CD4-positive, alpha-beta T cell treated with Interleukin-15 for 4 hours (primary cell): ENCODE measurements at places on chromosomes 13 and 19.

GRCh38 chr19:28730791-28731512 is 482.0 kb downstream of the UQCRFS1 start:
- no peak for DNase-seq

- no peak for DNase-seq
Observed at GRCh38 chr13:85255978-85256377, 543.2 kb downstream of the SLITRK6 start.

GRCh38 chr19:3589439-3589838 is 4.2 kb downstream of the GIPC3 start:
- no peak for DNase-seq

- no peak for DNase-seq
Observed at GRCh38 chr19:30047432-30047831, 105.4 kb downstream of the URI1 start.

- DNase-seq, result no peak
Observed at GRCh38 chr13:28820099-28821051, at the start of gene MTUS2. TSS of gene MTUS2 (plus strand) at chr13:28820339.

DNA sequence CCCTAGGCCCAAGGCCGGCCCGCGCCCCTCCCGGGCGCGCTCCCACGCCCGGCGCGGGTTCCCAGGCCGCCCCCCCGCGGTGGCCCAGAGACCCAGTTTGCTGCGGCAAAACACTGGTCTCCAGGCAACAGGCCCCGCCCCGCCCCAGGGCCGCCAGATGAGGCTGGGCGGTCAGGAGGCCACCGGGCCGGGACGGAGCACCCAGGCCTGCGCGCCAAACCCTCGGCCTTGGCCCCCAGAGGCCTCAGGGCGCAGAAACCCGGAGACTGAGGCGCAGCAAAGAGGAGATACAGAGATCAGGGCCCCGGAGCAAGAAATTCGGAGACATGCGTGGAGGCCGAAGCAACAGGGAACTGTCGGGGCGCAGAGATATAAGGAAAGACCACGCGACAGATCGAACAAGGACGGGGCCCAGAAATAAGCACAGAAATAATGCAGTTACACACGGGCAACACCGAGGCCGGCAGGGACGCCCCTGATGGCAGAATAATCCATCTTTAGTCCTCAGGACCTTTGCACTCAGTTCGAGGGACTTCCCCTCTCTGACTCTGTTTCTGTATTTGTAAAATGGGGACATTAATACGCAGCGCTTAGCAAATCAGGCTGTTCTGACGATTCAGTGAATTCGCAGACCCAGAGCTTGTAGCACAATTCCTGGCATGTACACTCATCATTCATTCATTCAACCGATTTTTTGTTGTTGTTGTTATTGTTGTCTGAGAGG is 20.8 kb upstream of the ERCC1 start:
- DNase-seq, result peak; percentile 89

DNA sequence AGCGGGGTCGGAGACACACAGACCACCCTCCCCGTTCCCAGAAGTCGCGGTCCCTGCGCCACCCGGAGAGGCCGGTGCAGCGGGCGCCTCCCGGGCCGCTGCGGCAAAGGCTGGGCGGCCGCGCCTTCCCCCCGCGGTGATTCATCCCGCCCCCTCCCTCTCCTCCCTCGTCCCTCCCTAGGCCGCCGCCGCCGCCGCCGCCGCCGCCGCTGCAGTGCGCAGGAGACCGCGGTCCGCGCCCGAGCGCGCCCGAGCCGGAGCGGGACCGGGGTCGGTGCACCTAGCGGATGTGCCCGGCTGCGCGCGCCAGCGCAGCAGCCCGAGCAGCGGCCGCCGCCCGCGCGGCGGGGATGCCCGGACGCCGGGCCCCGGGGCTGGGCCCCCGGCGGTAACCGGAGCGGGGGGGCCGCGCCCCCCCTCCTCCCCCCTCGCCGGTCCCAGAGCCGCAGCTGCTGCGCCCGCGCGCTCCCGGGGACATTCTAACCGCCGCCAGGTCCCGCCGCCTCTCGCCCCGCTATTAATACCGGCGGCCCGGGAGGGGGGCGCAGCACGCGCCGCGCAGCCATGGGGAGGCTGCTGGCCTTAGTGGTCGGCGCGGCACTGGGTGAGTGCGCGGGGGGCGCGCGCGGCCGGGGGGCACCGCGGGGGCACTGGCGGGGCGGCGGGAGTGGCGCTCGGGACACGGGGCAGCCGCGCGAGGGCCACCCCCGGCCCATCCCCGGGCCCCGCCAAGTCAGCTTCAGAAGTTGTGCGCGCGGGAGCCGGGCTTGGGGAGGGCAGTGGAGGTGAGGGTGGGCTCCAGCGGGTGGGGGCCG is at the start of gene SCN1B:
TSS of gene SCN1B (plus strand) at position 214 of the 815 bp plus-strand sequence. CDS start at position 565, 351 bp downstream.
- peak; percentile 67 for DNase-seq

- no peak for DNase-seq
Observed at GRCh38 chr13:114151031-114151430, 18.6 kb upstream of the RASA3 start.

GRCh38 chr13:45353895-45354294 is 12.9 kb upstream of the TPT1 start:
- no peak for DNase-seq

DNA sequence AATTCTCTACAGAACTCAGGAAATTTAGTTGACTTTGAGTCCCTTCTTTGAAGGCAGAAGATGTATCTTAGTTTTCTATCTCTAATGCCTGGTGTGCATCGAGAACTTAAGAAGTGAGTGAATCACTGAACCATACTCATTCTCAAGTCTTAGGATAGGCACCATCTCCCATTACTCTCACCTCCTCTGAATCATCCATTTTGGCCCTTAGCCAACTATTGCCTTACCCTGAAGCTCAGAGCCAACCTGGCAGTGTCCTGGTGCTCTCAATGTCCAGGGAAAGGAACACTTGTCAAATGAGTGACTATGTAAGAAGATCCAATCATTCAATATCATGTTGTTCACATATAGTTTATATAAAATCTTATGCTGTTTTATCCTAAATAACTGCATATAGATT is 146.6 kb downstream of the RGCC start:
- no peak for DNase-seq

DNA sequence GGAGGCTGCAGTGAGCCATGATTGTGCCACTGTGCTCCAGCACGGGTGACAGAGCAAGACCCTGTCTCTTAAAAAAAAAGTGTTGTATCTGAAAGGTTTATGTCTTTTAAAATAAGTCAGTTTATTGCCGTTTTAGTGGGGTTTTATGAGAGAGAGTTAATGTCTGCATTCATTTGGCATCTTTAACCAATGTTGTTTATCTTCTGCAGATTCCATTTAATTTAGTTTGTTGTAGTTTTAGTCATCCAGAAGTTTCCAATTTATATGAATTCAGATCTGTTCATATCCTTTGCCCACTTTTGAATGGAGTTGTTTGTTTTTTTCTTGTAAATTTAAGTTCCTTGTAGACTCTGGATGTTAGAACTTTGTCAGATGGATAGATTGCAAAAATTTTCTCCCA is 36.7 kb upstream of the LPAR6 start:
- DNase-seq, result no peak

DNA sequence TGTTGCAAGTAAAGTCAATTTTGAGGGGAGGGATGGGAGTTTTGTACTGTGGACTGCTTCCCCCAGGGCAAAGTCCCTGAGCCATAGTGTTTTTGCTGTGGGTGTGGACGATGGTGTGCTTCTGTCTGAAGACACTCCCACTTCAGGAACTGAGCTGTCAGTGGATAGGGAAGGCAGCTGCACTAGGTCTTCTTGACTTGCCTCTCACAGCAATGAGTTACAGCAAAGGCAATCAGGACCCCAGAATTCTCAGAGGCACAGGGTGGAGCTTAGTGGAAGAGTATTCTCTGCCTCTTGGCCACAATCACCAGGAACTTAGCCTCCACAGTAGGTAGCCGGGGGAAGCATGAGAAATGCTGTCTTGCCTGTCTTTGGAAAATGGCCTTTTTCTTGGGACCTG is 1416.6 kb upstream of the MIR17HG start:
- DNase-seq, result no peak

GRCh38 chr13:83929157-83929556 is 46.9 kb upstream of the SLITRK1 start:
- no peak for DNase-seq

- no peak for DNase-seq
Observed at GRCh38 chr13:49097374-49097773, 121.7 kb downstream of the FNDC3A start.

DNA sequence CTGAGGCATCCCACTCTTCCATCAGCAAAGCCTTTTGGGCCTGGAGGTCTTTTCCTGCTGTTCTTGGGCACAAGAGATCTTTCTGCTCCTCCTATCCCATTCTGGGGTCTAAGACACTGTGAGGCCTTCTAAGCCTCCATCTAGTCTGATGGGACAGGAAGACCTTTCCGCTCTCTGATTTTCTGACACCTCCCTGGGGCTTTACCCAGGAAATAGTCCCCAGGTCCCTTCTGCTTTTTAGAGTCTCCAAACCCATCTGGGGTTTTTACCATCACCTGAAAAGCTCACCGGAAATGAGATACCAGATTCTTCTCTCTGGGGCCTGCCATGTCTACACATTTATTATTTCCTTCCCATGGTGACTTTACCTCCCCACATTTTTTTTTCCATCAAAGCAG is 21.1 kb downstream of the CLEC17A start:
- DNase-seq, result no peak

GRCh38 chr13:108427355-108427754 is 157.8 kb downstream of the TNFSF13B start:
- DNase-seq, result no peak

- DNase-seq, result no peak
Observed at GRCh38 chr13:87810391-87810801, 139.2 kb downstream of the SLITRK5 start.

GRCh38 chr19:10975374-10976130 is 14.7 kb downstream of the SMARCA4 start:
- no peak for DNase-seq

DNA sequence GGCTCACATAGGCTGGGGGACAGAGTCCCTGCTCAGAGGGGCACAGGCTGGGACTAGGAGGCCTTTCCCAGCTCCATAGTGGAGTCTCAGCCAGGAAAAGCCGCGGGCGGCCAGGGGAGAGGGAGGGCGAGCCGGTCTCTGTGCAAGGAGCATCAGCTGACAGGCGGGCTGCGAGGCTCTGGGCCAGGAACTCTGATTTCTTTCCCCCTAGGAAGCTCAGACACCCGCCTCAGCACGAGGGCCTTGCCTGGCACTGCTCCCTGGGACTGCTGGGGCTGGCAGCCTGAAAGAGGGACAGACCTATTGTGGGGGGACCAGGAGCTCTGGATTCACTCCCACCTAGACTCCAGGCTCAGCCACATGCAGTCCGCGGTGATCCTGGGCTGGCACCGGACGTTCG is 2.2 kb upstream of the PLK5 start:
- no peak for DNase-seq

DNA sequence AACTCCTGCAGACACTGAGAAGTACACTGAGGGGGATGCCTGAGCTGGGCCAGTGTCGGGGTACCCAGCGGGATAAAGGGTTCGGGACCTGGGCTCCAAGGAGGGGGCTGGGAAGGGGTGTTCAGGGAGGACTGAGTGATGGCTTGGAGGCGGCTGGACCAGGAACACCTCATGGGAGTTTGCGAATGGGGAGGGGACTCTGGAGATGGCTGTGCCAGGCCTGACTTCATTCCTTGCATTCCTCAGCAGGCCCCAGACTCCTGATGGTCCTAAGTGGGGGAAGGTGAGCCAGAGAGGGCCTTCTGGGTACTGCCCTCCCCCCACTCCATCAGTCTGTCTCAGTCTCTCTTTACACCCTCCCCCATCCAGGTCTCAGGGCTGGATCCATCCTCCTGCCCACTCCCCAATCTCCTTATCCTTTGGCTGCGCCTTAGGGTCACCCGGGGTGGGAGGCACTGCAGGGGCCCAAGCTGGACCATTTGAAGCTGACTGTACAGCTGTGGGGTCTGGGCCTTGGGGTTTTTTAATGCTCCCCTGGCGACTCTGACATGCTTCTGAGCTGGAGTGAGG is 13.8 kb downstream of the PAK4 start:
- DNase-seq, result no peak

GRCh38 chr19:29724102-29724641 is 9.1 kb upstream of the C19orf12 start:
- DNase-seq, result no peak

DNA sequence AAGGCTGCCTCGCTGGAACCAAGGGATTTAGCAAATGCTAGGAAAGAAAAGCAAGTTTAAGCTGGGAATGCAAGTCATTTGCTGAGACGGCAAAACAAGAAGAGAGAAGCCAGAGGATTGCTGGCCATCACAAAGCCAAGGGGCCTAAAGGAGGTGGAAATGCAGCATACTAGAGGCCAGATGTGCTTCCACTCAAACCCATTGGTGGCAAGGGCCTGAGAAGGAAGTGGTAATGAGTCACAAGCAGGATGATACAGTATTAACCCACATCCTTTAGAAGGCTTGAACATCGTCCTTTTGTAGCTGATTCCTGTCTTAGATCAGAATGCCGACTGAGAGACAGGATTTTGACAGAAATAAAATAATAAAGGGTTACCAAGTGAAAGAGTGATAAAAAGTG is 68.2 kb downstream of the ITGBL1 start:
- DNase-seq, result peak; percentile 47

DNA sequence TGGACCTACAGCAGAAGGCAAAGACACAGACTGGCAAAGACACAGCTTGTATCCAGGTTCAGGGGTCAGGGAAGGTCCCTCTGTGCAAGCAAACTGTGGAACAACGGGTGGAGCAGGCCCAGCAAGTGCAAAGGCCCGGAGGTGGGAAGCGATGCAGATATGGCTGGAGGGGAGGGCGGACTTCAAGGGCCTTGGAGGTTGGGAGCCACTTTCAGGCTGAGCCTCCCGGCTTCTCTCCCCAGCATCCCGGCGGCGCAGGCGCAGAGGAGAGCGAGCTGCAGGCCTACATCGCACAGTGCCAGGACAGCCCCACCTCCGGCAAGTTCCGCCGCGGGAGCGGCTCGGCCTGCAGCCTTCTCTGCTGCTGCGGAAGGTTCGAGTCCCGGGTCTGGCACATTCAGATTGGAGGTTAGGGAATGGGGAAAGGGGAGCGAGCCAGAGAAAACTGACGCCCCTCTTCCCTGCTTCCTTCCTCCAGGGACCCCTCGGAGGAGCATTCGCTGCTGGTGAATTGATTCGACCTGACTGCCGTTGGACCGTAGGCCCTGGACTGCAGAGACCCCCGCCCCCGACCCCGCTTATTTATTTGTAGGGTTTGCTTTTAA is 2.1 kb upstream of the PNPLA6 start:
- no peak for DNase-seq

DNA sequence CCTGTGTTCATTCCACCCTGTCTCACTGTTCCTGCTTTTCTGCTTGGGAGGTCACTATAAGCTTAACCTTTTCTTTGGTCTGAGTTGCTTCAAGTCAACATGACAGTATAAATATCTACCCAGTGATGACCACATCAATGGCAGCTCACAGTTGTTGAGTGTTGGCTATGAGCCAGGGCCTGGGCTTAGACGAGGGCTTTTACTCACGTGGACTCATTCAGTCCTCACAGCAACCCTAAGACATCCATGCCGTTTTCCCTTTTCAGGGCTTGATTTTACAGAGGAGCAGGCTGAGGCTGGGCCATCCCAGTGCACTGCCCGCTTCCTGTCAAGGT is 10.2 kb upstream of the CCDC97 start:
- peak; percentile 72 for DNase-seq

DNA sequence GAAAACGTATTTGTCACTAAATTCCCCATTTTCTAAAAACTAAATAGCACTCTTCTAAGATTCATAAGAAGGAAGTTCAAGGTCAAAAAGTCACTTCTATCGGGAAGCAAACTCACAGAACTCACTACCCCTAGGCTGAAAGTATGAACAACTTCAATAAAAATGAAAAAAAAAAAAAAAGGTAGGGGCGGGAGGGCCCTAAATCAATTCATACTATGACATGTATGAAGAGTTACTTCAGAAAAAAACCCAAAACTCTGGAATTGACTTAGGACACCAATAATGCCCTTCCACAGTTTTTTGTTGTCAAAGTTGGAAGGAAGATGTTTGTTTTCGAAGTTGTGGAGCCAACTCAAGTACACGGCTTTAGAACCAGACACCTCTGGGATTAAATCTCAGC is 1.1 kb downstream of the SUCLA2 start:
- DNase-seq, result no peak

- peak; percentile 38 for DNase-seq
Observed at GRCh38 chr13:99528547-99528946, 27.3 kb downstream of the TM9SF2 start.
